ENCODE measurements at places on chromosomes 4 and X.

GRCh38 chrX:13658602-13659001, 5.7 kb downstream of the TCEANC start:
- DNase-seq: no peak

GRCh38 chr4:132642016-132642817, 506.9 kb upstream of the PCDH10 start:
- no peak for DNase-seq

DNA sequence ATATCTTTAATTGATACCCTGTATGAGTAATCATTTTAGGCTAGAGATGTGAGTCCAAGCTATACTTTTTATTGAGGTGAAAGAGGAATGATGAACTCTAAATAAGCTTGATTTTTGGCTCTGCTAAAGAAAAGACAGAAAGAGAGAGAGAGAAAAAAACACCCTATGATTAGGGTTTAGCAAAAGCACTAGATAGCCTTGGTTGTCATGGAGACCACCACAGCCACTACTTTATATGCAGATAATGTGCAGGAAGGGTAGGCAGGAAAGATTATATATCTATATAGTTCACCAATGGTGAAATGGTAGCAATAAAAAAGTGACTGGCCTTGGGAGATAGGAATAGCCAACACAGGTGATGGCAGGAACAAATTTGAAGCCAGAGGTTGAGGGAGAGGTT, 69.9 kb upstream of the CAMK2D start:
- DNase-seq: no peak

DNA sequence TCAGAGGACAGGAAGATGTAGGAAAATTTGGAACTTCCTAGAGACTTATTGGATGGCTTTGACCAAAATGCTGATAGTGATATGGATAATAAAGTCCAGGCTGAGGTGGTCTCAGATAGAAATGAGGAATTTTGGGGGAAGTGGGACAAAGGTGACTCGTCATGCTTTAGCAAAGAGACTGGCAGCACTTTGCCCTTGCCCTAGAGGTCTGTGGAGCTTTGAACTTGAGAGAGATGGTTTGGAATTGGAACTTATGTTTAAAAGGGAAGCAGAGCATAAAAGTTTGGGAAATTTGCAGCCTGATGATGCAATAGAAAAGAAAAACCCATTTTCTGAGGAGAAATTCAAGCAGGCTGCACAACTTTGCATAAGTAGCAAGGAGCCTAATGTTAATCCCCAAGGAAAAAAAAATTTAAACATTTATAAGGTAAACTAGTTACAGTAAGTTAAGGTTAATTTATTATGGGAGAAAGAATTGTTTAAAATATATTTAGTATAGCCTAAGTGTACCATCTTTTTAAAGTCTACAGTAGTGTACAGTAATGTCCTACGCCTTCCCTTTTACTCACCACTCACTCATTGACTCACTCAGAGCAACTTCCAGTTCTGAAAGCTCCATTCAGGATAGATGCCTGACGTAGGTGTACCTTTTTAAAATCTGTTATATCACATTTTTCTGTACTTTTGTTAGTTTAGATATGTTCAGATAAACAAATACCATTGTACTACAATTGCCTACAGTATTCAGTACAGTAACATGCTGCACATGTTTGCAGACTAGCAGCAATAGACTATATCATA, 101.2 kb downstream of the FAM13A start:
- no peak for DNase-seq

GRCh38 chr4:156764145-156764544, 207.5 kb downstream of the PDGFC start:
- no peak for DNase-seq

- DNase-seq: no peak
These were observed 885 bp downstream of the CCDC110 start for GRCh38 chr4:185470501-185471195.

DNA sequence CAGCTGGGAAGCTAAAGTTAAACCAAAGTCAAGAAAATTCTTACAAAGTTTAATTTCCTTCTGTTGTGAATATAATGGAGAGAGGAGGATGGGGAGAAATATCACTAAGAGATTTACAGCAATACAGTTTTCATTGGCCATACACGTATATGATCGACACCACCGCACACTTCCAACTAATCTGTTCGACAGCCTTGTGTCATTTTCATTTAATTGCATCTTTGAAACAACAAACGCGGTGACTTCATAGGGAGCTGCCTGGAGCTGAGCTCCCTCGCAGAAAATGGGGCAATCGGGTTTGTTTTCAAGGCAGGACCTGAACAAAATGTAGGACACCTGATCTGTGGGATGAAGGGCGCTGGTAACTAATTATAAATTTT, 1.3 kb downstream of the PTPN13 start:
- DNase-seq: no peak

- DNase-seq: no peak
These were observed 109.8 kb upstream of the TRIM2 start for GRCh38 chr4:153094435-153094834.

- DNase-seq: no peak
These were observed 89.4 kb downstream of the EFNB1 start for GRCh38 chrX:68918202-68918601.

GRCh38 chr4:114472269-114473032, 126.2 kb upstream of the UGT8 start:
- DNase-seq: no peak

DNA sequence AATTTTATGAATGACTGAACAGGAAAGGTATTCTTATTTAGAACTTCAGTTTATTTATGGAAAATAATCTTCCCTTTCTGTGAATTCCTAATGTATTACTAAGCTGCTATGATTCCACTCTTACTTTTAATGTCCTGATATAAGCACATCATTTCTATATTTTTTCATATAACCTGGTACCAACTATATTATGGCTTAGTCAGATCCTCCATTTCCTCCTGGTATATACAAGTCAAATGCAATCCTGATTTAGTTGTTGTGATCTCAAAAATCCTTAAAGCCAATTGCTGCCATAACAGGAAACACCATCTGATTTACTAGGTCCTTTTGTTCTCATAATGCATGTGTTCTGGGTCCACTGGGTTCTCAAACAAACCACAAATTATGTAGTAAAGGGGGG, 26.8 kb downstream of the TRMT2B start:
- no peak for DNase-seq

GRCh38 chr4:158313566-158313965, 103.3 kb downstream of the TMEM144 start:
- DNase-seq: no peak

GRCh38 chrX:23854122-23854521, 53.6 kb downstream of the APOO start:
- no peak for DNase-seq

DNA sequence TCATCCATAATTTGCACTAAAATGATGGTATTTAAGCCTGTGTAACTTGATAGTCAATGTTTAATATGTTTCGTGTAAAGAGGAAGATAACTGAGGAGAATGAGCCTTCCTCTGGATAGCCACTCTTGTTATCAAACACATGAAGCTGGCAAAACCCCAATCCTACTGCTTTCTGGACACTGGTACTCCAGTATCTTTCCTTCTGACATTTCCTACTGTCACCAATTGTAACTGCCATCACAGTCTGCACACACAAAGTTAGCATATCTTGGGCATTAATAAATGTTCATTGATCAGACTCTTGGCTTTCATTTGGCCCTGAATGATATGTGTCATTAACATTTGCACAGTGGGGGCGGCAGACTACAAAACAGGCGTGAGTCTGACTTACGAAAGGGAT, 419.1 kb downstream of the TMA16 start:
- no peak for DNase-seq

- DNase-seq: no peak
These were observed 195.4 kb upstream of the PPP1R2C start for GRCh38 chrX:42973321-42973720.

GRCh38 chr4:139077567-139078355, 62.2 kb downstream of the NOCT start:
- DNase-seq: no peak

GRCh38 chrX:134075894-134076718, 90.7 kb upstream of the GPC3 start:
- no peak for DNase-seq

- DNase-seq: no peak
These were observed 44.0 kb upstream of the STK26 start for GRCh38 chrX:131979116-131979515.

- no peak for DNase-seq
These were observed 611.6 kb upstream of the ADGRL3 start for GRCh38 chr4:60588556-60588955.

GRCh38 chr4:76738086-76738931, 159.6 kb downstream of the SOWAHB start:
- DNase-seq: no peak

GRCh38 chr4:104860238-104861123, 286.2 kb upstream of the TET2 start:
- peak; percentile 12 for DNase-seq

GRCh38 chr4:41715155-41715554, 33.4 kb downstream of the PHOX2B start:
- DNase-seq: no peak

DNA sequence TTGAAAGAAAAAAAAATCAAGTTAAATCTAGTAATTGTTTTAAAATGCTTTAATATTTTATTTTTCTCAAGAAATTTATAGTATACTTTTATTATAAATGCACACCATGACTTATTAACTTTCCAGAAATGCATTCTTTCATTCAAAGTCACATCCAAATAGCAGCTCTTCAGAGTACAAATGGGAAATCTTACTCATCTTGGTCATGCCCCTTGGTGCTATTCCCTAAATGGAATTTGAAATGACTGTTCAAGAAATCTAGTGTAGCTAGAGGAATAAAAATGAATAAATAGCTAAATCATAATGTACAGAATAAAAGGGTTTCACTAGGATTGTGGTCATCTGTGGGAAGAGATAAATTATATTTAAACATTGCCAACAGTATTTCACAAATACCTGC, 1139.7 kb downstream of the PCDH18 start:
- no peak for DNase-seq

GRCh38 chr4:78749258-78749971, 26.7 kb upstream of the BMP2K start:
- no peak for DNase-seq

DNA sequence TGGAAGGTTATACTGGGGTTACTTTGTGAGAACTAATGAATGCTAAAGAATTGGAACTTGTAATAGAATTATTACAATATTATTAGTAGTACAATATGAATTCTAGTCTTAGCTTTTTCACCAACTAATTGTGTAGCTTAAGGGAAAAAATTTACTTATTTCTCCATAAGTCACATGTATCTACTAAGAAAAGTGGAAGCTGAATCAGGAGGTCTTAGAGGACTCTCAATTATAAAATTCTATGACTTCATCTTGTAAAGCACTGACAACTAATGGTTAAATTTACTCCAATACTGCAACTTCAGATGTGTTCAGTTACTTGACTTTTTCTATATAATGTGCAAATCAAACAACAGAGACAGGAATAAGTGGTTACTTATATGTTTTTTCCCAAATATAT, 899 bp upstream of the TMPRSS11D start:
- no peak for DNase-seq
